ENCODE measurements at places on chromosomes 7 and 10. TPM values are rescaled to one million over a fixed set of nuclear protein-coding genes. Genes with fewer than 3 reads are reported as not detected.
A peak's percentile ranks its signal among the peaks of the same experiment; 100 is the strongest.

DNA sequence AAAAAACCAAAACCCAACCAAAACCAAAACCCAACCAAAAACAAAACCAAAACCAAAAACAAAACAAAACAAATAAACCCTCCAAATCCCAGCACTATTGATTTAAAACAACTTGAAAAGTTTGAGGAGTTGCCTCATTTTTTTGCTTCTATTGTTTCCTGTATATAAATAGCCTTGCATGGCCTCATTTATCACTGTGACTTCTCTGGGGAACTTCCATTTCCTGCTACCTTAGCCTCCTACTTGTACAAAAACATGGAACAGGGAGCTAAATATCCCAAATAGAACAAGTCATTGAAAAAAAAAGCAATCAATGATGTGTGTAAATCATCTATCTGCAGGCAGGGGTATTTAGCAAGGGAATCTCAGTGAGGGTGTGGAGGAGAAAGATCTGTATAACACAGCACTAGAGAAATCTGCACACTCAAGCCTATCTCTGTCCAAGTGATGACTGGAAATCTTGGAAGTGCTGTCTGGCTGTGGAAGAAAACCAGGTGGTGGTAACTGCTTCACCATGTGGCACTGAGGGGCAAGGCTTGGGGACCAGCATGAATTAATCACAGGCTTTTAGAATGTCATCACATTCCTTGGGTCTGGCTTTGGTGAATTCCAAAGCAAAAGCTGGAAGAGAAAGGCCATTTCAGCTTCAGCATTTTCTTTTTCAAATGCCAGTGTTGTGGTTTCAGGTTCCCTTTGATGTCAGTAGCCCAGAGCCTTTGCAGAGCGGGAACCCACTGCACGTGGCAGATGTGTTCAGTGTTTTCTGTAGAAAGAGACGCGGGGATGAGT, 349.5 kb upstream of the ZNF32 start:
- H3K27ac ChIP-seq, result no peak overlapping the region
- H3K27me3 ChIP-seq, result peaks cover 20% of the 10 kb centered on the region

PTEN gene
- total RNA-seq, result 36.8 TPM

TRIL gene
- total RNA-seq, result not detected

GRCh38 chr10:123392182-123392963, 238.2 kb downstream of the BUB3 start:
- no peaks in the 10 kb centered on the region for H3K27me3 ChIP-seq
- H3K4me1 ChIP-seq, result no peaks in the 10 kb centered on the region
- peaks cover 3% of the 10 kb centered on the region for H3K36me3 ChIP-seq

DNA sequence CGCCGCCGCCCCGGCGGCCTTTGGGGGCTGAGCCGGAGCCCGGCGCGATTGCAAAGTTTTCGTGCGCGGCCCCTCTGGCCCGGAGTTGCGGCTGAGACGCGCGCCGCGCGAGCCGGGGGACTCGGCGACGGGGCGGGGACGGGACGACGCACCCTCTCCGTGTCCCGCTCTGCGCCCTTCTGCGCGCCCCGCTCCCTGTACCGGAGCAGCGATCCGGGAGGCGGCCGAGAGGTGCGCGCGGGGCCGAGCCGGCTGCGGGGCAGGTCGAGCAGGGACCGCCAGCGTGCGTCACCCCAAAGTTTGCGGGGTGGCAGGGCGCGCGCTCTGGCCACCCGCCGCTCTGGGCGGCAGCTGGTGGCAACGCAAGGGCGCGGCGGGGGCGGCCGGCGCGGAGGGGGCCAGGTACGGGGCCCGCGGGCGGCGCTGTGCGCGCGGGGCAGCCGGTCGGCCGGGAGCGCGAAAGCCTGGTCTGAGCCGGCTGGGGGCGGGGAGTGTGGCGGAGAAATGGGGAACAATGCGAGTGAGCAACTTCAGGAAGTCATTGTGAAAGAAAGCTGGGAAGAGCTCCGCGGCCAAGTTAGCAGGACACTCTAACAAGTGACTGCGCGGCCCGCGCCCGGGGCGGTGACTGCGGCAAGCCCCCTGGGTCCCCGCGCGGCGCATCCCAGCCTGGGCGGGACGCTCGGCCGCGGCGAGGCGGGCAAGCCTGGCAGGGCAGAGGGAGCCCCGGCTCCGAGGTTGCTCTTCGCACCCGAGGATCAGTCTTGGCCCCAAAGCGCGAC, at the start of gene IKZF1:
TSS of gene IKZF1 (plus strand) at position 588 of the 782 bp plus-strand sequence. CDS start 14,346 bp downstream, outside the sequence.
- peaks cover 41% of the 10 kb centered on the region for H3K4me1 ChIP-seq
- peak; percentile 76 for DNase-seq
- peak within 1 kb of the TSS; percentile 94 for H3K27ac ChIP-seq

SLC26A3 gene
- total RNA-seq, result not detected

GRCh38 chr10:105138358-105138757, 497.3 kb downstream of the SORCS3 start:
- H3K36me3 ChIP-seq, result no peaks in the 10 kb centered on the region
- no peaks in the 10 kb centered on the region for H3K27me3 ChIP-seq
- H3K4me3 ChIP-seq, result no peak overlapping the region
- DNase-seq, result no peak
- no peak overlapping the region for H3K27ac ChIP-seq

- H3K4me3 ChIP-seq, result no peak overlapping the region
- no peaks in the 10 kb centered on the region for H3K36me3 ChIP-seq
- peaks cover 10% of the 10 kb centered on the region for H3K4me1 ChIP-seq
- peaks cover 2% of the 10 kb centered on the region for H3K27me3 ChIP-seq
- DNase-seq, result no peak
These were observed 135.1 kb downstream of the CHN2 start for GRCh38 chr7:29329686-29330085.

HOXA1 gene
- 0.29 TPM for total RNA-seq
